ENCODE measurements at places on chromosomes 13 and 19.

GRCh38 chr19:4115050-4115817 lies 8.7 kb downstream of the MAP2K2 start:
- DNase-seq: peak; percentile 61

DNA sequence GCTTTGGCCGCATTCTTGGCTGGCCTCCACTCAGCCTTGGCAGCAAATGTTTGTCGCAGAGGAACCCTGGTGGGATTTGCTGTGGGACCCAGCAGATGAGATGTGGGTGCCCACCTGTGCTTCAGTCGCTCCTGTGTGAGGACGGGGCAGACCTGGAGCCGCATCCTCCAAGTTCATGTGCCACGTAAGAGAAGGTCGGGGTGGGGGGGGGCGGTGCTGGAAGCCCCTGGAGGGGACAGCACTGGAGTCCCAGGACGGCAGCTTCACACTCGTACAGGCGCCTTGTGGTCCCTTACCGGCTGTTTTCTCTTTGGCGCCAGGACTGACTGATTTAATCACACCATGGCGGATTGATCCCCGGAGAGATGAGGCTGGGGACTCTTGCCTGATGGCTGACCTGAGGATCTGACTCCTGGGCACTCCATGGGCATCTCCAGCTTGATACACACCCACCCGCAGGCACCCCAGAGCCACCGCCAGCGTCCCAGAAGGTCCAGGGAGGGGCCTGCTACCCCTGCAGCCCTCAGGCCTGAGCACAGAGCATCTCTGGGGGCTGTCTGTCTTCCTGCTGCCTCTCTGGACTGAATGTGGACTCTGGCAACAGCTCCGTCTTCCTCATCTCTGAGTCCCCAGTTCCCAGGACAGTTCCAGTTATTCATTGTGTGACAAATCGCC lies 10.0 kb upstream of the GRTP1 start:
- DNase-seq: no peak

- DNase-seq: no peak
These were observed 93.9 kb downstream of the STARD13 start for GRCh38 chr13:33191425-33192210.

- no peak for DNase-seq
These were observed 42.5 kb upstream of the F7 start for GRCh38 chr13:113063091-113063491.

DNA sequence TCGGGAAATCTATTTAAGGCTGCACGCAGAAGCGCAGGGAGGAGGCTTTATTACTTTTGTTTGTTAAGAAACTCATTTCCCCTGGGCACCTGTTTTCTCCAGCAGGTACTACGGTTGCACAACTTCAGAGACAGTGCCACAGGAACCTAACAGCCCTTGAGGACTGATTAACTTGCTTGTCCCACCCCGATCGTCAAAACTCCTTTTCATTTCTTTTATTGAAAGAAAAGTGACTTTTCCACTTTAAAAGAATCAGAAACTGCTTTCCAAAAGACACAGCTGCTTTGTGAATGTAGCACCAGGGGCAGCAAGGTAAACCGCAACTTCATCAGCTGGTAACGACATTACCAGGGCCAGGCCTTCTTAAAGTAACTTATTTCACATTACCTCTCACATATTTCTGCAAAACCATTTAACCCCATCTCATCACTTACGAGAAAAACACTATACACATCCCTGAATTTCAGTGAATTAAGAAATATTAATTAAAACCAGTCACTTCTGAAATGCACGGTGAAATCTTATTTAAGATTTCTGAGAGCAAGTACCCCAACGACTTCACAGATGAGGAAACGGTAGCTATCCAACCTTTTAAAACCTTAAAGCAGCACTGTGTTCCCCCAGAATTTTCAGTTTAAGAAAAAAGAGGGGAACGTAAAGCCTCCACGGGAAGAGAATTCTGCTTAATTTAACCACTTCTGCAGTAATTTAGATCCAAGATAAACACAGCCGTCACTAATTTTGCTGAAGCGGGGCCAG lies 1.4 kb downstream of the ANKRD10 start:
- DNase-seq: peak; percentile 11

DNA sequence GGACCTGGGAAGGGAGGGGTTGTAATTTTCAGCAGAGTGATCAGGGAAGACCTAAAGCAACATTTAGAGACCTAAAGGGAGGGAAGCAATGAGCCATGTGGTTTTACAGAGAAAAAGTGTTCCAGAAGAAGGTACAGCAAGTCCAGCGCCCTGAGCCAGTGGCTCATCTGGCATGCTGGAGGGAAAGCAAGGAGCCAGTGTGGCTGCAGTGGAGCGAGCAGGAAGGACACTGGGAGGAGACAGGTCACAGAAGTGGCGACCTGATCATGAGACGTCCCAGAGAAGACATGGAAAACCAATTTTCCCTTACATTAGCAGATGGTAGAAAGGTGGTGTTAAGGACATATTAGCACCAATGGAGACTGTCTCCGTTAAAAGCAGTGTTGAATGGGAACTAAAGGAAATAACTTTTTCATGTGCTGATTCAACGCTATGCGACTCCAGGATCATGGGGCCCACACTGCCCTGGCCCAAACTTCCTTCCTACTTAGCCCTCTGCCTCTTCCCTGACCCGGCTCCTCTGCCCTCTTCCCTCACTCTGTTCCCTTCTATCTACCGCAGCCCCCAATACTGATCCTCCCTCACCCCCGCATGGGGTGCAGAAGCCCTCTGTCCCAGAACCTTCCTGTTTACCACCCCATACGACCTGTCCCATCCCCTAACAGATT lies 5.4 kb downstream of the C19orf47 start:
- peak; percentile 36 for DNase-seq

DNA sequence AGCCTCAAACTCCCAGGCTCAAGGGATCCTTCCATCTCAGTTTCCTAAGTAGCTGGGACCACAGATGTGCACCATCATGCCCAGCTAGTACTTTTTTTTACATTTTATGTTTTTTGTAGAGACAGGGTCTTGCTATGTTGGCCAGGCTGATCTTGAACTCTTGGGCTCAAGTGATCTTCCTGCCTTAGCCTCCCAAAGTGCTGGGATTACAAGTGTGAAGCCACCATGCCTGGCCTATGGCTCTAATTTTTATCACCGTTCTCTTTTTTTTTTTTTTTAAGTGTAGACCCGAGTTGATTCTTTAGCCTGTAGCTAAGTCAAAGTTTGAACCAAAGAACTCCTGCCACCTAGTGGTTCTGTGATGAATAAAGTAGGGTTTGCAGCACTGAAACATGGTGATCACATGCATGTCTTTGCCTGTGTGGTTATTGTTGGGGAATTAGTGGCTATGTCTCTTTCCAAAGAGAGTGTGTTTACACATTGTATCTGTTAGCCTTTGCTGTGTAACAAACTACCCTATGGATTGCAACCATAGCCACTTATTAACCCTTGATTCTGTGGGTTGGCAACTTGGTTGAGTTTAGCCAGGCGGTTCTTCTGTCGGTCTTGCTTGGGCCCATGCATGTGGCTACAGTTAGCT lies 11.6 kb downstream of the NFILZ start:
- DNase-seq: peak; percentile 43

DNA sequence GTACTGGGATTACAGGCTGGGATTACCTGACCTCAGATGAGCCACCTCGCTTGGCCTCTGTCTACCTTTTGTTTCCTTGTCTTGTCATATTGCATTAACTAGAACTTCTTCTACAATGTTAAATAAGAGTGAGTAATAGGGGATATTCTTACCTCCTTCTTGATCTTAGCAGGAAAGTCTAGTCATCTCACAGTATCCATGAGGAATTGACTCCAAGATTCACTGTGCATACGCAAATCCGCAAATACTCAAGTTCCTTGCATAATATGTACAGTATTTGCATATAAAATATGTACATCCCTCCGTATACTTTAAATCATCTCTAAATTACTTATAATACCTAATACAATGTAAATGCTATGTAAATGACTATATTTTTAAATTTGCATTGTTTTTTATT lies 78.3 kb downstream of the POLR1D start:
- DNase-seq: no peak

All from suppressor macrophage (primary cell).